ENCODE measurements at places on chromosomes 5 and 9. TPM values are rescaled to one million over a fixed set of nuclear protein-coding genes. Genes with fewer than 3 reads are reported as not detected.

GRCh38 chr5:117433818-117434217 is 859.2 kb upstream of the SEMA6A start:
- no peak for DNase-seq

DNA sequence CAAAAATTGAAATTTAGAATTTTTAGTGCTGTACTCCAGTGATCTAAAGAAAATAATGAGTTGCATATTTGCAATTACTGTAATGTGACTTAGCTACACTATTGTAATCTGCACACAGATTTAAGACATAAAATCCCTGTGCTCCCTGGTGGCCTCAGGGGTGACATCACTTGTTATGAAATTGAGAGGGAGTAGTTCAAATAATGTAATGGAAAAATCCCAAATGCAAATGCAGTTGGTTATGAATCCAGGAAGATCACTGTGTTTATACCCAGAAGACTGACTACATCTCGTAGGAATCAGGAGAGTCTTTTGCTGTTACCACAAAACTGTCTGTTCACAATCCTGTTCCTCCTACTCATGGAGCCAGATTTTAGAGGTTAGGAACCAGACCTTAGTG is 178.7 kb upstream of the FBXL17 start:
- no peak for DNase-seq

GRCh38 chr9:77785341-77785740 is 137.2 kb upstream of the GNA14 start:
- DNase-seq, result no peak

DNA sequence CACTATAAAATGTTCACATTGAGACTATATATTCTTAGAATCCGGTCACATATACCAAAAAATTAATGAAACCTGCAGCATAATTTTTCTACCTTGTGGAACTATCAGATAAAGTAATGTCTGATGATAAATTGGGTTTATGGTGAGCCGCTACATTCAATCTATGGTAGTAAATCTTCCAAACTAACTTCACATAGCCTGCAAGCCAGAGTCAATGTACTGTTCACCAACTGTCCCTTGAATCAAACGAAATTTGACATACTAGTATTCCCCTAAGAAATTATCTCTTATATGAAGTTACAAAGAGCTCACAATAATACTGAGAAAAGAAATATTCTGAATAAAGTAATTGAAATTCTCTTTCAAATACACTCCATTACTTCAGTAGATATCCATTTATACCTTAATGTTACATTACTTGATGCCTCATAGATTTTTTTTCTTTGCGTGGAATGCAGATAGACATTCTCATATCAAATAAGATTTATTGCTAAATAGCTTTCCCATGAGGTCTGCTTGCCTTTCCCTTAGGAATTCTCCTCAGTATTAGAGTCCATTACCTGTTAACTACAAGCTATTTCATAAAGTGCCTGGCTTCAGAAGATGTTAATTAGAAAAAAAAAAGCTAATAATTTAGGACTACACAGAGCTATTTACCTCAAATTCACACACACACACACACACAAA is 169.5 kb downstream of the PTPRD start:
- DNase-seq, result no peak

DNA sequence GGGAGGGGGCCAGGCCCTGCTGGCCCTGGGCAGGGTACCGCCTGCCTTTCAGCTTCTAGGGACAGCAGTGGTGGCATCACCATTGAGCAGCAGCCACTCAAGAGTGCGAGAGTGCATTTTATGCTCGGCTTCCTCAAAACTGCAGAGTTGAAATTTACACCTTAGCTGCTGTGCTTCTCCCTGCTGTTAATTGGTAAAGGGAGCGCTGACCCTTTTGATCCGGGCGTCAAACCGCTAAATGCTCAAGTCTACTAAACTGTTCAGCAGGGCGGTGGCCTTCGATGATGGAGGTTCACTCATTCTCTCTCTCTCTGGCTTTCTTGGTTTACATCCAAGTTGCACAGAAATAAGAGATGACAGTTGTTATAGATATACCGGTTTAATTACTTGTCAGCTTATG is 368.6 kb upstream of the IRX2 start:
- DNase-seq, result no peak

DNA sequence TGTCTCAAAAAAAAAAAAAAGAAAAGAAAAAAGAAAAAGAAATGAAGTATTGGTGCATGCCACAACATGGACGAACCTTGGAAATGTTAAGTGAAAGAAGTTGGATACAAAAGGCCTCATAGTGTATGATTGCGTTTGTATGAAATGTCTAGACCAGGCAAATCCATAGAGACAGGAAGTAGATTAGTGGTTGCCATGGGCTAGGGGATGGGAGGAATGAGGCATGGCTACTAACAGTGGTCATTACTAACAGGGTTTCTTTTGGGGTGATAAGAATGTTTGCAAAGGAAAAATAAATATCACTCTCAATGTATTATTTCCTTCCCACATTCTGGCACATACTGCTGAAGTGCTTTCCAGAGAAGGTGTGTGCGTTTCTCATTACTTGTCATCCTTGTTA is 44.1 kb downstream of the UGCG start:
- DNase-seq, result no peak

DNA sequence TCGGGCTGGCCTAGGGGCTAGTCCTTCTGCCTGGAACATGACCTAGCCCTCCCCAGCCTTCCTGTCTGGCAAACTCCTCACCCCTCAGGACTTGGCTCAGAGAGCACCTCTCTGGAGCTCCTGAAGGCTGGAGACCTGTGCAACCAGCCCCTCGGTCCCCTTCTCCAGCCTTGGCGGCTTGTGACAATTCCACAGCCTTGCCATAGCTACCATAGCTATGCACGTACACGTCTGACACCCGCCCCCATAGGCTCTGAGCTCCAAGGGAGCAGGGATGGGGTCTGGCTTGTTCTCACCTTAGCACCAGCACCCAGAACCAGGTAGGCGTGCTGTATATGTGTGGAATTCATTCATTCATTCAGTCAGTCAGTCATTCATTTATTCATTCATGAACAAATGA is 49.7 kb downstream of the NTNG2 start:
- DNase-seq, result no peak

DNA sequence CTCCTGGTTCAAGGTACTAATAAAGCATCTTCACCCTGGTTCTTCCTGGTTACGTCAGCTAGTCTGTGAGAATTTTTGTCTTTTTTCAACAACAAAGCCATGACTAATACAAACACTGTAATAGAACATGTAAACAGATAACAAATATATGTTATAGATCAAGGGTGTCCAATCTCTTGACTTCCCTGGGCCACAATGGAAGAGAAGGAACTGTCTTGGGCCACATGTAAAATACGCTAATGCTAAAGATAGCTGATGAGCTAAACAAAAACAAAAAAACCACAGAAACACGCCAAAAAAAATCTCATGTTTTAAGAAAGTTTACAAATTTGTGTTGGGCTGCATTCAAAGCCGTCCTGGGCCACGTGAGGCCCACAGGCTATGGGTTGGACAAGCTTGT is 124.5 kb upstream of the GNA14 start:
- DNase-seq, result no peak

DNA sequence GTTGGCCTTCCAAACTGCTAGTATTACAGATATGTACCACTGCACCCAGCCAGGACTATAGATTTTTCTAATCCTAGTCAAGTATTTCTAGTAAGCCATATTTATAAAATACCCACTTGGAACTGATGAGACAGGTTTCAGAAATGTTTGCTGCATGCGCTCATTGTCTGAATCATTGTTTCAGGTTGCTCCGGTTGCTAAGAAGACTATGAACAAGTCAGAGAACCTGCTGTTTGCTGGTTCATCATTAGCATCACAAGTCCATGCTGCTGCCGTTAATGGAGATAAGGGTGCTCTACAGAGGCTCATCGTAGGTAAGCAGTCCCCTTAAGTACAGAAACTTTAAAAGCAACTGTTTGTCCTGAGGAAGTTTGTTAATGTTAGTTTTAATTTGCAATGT is 5.3 kb downstream of the INVS start:
- no peak for DNase-seq

DNA sequence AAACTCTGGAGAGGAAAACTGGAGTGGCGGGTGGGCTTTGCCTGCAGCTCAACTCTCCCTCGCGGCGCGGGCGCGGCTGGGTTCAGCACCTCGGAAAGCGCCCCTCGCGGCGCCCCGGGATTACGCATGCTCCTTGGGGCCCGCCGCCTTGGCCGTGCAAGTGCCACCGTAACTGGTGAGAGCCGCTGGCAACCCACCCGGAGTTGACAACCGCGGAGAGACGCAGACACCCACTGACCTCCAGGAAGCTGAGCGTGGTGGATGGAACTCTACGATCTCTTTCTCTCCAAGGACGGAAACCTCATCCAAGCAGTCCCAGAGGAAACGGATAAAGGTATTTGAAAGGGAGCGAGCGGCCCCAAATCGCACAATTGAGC is 194 bp upstream of the RXFP3 start:
- DNase-seq, result peak; percentile 45

- no peak for DNase-seq
Observed at GRCh38 chr9:92484563-92484962, 2.3 kb upstream of the ASPN start.

DNA sequence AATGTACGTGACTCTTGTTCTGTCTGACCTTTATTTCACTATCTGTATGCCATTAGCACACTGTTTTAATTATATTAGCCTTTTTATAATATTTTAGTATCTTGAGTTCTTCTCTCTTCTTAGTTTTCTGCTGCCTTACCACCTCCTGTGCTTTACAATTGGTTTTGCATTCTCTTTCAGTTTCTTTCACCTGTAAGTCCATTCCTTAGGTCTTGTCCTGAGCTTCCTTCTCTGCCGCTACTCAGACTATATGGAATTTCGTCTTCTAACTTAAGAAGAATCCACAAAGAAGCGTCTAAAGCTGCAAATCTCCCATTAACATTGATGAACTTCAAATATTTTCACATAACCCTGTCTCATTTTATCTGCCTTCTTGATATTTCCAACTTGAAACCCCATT is 642.9 kb downstream of the MAT2B start:
- no peak for DNase-seq

- DNase-seq, result no peak
Observed at GRCh38 chr9:132798817-132799790, 79.0 kb downstream of the AK8 start.

GRCh38 chr9:133558191-133559126 is 24.0 kb downstream of the ADAMTSL2 start:
- DNase-seq, result no peak

GRCh38 chr9:131645078-131645776 is 94.6 kb downstream of the RAPGEF1 start:
- no peak for DNase-seq

- no peak for DNase-seq
Observed at GRCh38 chr9:3648722-3649246, 123.0 kb upstream of the RFX3 start.

DNA sequence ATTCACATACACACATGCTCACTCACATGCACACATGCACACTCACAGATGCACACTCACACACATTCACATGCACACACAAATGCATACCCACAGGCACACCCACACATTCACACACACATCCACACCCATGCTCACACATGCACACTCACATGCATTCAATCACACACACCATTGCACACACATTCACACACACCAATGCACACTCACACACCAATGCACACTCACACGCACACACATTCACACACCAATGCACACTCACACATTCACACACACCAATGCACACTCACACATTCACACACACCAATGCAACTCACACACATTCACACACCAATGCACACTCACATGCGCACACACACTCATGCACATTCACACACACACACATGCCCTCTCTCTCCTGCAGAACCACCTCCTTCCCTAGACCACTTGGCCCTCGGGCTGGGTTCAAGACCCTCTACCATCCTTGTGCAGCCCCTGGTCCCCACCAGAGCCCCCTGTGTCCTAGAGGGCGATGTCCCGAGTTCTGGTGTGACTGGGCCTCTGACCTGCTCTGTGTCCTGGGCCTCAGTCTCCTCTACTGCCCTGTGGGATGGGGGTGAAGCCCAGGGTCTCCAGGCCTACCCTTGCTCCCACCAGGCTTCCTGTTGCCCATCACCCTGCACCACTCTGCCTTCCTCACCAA is 139.0 kb downstream of the OLFM1 start:
- DNase-seq, result no peak

DNA sequence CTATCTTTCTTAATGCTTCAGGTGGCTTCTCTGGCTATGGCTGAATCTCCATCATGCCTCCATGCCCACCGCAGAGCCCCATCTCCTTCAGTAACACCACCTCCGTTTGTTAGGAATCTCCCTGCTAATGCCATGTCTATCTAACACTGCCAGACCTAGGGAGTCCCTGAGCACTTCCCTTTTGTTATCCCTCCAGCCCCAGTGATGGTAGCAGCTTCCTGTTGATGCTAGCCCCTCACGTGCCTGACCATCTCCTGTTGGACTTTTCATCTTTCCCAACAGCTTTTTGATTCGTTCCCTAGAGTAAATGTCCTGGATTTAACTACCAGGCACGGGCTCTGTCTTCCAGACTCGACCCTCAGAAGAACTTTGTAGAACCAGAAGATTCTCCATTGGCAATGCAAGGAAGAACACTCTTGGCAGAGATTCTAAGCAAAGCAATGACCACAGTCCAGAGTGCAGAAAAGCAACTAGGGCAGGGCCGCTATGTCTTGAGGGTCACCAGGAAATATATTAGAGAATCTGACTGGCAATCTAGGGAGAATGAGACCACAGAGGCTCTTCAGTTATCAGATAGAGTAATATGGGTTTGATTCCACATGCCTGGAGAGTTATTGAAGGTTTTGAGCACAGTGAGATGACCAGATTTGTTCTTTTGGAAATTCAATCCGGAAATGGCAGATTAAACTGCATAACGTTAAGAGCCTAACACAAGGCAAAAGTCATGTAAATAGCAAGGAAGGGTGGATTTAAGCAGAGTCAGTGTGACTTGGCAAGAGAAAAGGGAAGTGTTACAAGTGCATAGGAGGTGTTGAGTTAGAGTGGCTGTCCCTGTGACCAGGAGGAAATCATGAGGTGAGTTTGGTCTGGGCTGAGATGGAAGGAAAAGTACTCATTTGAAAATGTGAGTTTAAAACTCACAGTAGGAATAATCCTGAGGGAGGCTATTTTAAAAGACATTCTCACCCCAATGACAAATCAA is 555.2 kb downstream of the ACTL7B start:
- DNase-seq, result no peak

Gene STK32A
- not detected for total RNA-seq

Gene SNX30
- total RNA-seq, result 2.4 TPM

Gene SH3PXD2B
- 0.11 TPM for total RNA-seq

Gene PCDHB4
- not detected for total RNA-seq

Gene CETN3
- 44.4 TPM for total RNA-seq

Gene PCDHA4
- total RNA-seq, result not detected

Gene TAF11L9
- not detected for total RNA-seq

Gene ADCY2
- total RNA-seq, result not detected

Gene EIF4E1B
- total RNA-seq, result not detected

Gene IRX1
- not detected for total RNA-seq

Gene OMD
- not detected for total RNA-seq

Gene FCHO2
- 1.6 TPM for total RNA-seq

Gene ZBED3
- total RNA-seq, result 0.48 TPM

Gene IFNA6
- not detected for total RNA-seq

All from activated T-helper 2 cell treated with anti-CD3 and anti-CD28 coated beads, Interferon-gamma antibody, Interleukin-2, Interleukin-4, amounts not matched to agents 10 μg/mL and 5 μg/mL and 100 μg/mL, durations not matched to agents 14 hours and 24 hours and 36 hours (primary cell).